ENCODE measurements at places on chromosomes 6 and 20.

- DNase-seq: no peak
Measured at GRCh38 chr20:3245156-3245555, 6.2 kb upstream of the SLC4A11 start.

DNA sequence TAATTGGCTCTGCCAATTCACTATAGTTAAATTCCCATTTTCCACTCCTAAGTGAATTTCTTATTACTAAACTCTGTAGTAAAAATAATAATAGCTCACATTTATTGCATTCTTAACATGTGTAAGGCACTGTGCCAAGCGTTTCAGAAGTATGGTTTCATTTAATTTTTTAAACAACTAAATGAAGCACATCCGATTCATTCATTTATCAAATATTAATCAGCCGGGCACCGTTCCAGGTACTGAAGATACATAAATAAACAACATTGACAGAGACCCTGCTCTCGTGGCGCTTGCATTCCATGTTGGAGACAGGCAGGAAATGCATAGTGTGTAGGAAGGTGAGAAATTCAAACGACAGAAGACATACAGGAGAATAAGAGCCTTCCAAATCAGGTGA, 423.2 kb upstream of the JARID2 start:
- no peak for DNase-seq

DNA sequence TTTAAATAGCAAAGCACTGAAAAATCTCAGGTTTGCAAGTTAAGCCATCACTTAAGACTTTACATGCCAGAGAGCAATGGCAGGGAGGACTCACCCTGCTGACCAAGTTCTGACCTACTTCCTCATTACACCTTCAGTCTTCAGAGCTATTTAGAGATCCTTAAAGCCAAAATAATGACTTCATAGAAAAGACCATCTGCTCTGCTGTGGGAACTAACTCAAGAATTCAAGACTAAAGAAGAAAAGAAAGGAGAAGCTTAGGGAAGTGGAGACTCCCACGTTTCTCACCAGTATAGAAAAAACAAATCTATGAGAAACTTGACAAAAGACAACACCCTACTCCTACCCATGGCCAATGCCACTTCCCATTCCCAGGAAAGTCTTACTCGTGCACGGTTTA, 28.6 kb downstream of the XPO5 start:
- no peak for DNase-seq

- DNase-seq: no peak
Measured at GRCh38 chr6:157563611-157564284, 182.8 kb downstream of the ZDHHC14 start.

- no peak for DNase-seq
Measured at GRCh38 chr6:150694889-150695288, 95.2 kb downstream of the PLEKHG1 start.
